AML-193 (cell line): ENCODE measurements at places on chromosomes 3 and 15.

DNA sequence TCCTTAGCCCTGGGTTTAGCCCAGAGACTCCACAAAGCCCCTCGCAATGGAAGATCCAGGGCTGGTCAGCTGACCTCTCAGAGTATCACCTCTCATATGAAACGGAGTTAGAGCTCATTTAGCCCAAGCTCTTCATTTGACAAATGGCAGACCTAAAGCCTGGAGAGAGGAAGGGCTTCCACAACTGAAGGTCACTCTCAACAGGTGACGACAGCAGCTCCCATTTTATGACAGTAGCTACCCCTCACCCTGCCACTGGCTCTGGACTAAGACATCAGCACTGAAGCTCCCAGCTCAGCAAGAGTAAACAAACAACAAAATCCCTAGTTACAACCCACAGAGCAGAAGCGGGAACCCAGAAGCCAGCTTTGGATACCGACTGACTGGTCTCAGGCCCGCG is 33.7 kb downstream of the TLE3 start:
- DNase-seq, result no peak

DNA sequence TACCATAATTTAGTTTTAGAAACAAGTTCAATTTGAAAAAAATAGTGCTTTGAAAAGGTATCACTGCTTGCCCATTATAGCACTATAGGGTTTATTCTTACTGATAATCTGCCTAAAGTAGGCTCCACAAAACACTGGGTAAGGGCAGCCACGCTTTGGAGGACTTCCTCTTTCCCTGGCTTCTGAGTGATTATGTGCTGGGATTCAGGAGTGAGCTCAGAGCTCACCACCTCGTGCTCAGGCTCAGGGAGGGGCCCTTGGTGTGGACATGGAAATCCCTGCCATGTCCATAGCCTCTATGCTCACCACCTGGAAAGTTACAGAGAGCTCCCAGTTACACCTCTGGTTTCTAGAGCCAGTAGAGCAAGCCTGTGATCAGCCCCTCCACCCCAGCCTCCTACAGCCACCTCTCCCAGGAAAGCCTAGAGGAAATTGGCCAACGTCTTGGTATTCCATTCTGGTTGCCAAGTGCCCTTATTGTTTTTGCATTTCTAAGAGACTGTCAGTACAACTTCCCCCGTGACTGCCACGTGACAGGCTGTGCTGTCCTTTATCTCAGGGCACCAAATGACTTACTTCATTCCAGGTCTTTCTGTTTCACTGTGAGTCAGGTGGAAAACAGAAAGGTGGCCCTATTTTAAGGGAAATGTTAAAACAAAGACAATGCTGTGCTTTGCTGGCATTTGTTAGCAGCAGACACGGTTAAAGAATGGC is 316.0 kb downstream of the RORA start:
- no peak for DNase-seq

GRCh38 chr3:59082106-59082505 is 32.3 kb upstream of the CFAP20DC start:
- peak; percentile 24 for DNase-seq

DNA sequence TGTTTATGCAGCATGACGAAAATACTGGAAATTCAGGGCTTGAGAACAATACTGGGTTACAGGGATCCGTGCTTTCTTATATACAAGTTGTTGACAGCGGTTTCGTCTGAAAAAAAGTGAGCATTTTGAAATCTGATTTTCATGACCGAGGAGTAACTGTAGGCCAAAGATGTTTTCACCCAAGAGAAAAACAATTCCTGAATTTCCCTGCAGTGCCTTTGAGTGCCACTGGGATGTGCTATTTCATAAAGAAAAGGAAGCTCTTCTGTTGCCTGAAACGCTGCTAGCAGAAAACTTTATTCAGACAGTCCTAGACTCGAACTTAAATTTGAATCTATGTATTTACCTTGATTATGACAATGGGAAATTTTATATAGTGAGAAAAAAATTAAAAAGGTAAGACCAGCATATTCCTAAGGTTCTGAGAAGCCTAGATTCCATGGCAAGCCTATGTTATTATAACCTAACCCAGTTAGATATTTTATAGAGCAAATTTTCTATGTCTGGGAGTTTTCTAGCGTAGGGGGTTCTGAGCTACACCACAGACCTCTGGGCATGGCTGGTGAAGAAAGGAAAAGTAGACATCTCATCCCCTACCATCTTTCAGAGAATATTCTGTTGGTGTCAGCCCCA is 30.2 kb downstream of the KCNAB1 start:
- DNase-seq, result peak; percentile 60

GRCh38 chr3:140610544-140610943 is 67.3 kb upstream of the TRIM42 start:
- DNase-seq, result no peak

GRCh38 chr15:82875411-82876003 is 66.1 kb downstream of the WHAMM start:
- DNase-seq, result no peak

DNA sequence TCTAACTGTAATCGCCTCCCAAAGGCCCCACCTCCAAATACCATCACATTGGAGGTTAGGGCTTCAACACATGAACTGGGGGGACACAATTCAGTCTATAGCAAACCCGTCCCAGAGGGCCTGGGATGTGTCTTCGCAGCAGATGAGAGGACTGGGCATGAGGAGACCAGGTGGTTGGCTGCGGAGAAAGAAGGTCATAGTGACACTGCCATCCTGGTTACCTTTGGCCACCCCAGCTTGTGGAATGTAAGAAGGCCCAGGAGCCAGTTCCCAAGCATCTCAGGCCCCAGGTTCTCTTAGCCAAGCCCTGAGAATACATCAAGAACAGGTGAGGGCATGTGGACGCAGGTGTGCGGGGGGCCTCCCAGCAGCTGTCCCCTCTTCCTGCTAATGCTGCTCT is 6.4 kb upstream of the RARRES1 start:
- no peak for DNase-seq

DNA sequence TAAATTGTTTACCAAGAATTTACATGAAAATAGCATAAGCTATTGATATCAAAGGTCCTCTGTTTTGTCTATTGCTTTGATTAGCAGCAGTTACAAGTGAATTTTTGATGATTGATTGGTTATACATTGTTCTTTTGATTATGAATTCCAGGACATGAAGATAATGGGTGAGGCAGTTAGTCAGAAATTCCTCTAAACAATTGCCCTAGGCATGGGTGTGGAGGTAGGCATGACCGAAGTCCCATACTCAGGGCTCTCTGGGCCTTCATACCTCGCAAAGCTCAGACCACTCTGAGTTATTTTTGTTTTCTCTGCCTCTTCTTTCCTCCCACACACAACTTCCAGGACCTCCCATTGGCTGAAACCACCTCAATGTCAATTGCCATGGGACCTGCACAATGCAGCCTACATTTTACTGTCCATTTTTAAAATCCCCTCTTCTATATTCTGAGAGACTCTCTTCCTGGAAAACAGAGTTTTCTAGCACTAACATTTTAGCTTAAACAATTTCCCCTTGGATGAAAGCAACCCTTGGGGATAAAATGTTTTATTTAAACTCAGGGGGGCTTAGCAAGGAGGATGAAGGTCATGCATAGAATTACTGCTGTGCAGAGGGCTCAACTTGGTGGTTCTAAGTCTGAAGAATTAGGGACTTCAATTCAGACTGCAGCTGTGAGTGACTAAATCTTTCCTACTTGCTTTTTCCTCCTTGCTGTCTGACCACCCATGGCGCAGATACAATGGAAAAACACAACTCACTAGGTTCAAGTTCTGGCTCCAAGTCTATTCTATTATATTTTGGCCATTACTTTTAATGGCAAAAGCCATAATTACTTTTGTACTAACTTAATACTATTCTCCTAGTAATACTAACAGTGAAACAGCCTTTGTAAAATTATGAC is 594.8 kb downstream of the NTRK3 start:
- DNase-seq, result no peak

- DNase-seq, result no peak
These were observed 490.4 kb upstream of the CFAP20DC start for GRCh38 chr3:59540241-59540640.

DNA sequence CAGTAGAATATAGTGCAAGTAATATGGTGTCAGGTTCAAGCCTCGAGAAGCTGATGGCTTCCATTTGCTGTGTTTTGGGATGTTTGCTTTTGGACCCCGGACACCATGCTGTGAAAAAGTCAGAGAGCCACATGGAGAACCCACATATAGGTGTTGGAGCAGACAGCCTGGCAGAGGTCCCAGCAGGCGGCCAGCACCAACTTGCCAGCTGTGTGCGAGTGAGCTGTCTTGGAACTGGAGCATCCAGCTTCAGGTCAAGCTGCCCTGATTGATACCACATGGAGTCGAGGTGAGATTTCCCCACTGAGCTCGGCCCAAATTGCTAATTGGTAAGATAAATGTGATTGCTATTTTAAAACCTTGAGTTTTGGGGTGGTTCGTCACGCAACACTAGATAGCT is 185.7 kb upstream of the TBL1XR1 start:
- no peak for DNase-seq

GRCh38 chr3:194275291-194275690 is 75.8 kb downstream of the CPN2 start:
- no peak for DNase-seq

DNA sequence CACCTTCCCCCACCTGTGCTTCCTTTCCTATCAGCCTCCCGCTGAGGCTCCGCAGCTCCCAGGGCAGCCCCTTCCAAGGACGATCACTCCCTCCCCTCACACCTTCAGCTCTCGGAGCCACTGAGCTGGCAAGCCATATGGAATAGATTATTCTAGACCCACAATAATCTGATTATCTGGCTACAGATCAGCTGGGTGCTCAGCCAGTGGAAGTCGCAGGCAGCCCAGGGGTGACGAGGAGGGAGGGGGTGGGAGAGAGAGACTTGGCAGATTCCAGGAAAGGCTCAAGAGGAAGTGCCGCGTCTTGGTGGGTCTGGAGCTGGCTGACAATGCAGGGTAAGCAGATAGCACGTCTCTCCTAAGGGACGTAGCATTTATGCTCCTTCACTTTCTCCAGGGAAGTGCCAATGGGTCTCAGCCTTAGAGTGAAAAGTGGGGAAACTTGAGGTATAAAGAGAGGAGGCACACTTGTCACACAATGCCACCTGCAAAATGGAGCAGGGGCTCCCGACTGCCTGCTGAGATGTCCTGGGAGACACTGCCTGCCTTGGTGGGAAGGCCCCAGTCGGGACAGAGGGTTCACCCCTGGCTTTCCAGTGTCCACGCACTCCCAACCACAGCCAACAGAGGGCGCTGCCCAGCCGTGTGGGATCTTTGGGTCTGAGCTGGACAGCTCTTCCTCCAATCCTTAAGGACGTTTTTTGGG is 9.4 kb upstream of the MESP1 start:
- DNase-seq, result peak; percentile 54

GRCh38 chr3:193124861-193125260 is 116.2 kb upstream of the PLAAT1 start:
- DNase-seq, result no peak

DNA sequence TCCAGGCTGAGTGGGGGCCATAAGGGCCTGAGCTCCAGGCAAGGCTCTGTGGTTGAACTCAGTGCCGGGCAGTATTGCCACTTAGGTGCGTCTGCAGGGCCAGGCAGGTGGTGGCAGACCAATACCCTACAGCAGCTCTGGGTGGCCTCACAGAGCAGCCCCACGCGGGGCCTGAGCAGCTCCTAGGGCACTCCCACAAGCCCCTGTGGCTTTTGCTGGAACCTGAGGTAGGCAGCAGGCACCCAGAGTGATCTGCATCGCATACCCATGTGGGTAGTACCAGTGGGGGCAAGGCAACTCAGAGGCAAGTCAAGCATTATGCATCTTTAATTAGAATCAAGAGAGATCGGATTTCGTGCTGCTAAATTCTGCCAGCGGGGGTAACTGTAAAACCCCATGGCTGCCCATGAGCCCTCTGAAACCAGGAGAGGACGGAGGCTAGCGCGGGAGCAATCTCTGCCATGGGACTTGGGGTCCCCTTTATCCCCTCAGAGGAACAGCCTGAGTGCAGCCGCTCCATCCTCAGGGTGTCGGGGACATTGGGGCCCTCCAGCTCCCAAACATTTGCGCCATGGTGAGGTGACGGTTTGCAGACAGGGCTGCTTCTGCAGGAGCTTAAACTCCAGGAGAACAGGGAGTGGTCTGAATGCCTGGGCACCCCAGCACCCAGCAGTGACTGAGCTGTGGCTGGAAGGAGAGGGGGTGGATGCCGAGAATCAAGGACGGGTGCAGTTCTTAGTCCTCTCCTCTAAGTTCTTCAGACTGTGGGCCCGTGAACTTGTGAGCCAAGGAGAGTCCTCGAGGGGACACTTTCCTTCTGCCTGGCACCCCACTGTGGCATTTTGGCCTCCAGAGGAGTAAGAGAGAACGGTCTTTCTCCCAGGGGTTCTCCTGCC is 62.4 kb upstream of the PCSK6 start:
- no peak for DNase-seq

DNA sequence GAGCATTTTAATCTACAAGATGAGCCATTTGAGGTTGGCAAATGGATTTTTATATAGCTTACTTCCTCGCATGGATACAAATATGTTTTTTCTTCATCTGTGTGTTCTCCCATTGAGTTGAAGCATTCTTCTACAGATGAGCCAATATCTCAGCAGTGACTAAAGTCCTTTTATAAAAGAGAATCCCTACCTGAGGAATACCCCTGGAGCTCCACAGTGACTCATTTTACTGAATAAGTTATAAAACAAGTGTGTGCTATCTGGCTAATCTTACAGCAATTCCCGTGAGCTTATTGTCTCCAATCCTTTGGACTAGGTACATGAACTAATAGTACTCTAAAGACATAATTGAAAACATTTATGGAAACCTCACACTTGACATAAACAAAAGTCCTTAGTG is 354.2 kb upstream of the BCHE start:
- DNase-seq, result no peak

DNA sequence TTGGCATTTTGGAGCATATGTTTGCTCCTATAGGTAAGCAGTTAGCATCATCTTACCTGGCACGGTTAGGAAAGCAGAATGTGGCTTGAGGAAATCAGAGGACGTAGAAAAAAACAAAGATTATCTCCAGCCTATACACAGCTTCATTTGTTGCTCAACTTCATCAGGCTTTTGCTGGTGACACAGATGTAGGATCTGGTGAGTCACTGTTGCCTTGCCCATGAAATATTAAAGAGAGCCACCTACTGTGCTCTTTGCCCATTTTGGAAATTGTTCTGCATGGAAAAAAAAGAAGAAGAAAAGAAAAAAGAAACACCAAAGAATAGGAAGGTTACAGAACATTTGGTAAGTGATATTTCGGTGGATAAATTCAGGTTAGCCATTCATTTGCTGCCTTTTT is 3.8 kb downstream of the IL1RAP start:
- peak; percentile 92 for DNase-seq

DNA sequence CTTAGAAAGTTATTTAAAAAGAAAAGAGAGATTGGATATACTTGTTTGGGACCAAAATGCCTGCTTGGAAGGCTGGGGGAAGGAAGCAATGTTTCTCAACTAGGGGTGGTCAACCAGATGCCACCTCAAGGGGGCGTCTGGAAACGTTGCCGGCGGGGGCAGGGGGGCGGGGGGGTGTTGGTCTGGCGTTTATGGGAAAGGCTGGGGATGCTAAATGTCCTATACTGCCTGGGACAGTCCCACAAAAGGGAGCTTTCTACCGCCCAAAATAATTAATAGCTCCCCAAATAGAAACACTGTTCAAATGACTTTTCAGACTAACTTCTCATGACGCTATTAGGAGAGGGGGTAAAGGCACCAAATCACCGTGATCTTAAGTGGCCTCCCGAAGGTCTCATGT is 2.2 kb downstream of the POLG start:
- DNase-seq, result no peak
